Chondrocyte (in vitro differentiated cells): ENCODE measurements at places on chromosomes 1 and 21. TPM values are rescaled to one million over a fixed set of nuclear protein-coding genes. Genes with fewer than 3 reads are reported as not detected.

TBX15 gene
- 4.9 to 41.0 TPM (median 37.9 TPM) in 3 replicates for total RNA-seq

ZNF691 gene
- total RNA-seq, result 5.5 to 7.6 TPM (median 7.4 TPM) in 3 replicates

DNA sequence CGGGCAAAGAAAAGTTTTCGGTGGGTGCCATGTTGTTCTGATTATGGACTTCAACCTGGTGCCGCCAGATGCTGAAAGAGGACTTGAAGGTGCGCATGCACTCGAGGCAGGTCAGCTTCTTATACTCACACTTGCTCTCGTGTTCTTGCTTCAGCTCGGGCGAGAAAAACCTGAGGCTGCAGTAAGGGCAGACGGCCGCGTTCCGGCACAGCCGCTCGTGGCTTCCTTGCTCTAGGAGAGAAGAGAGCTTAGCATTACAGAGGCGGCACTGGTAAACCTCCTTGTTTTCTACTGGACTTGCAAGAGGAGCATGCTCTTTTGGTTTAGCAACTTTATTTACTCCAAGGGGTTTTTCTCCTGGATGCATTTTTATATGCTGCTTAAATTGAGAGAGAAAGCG is 18.5 kb downstream of the ZBTB21 start:
- no peak for DNase-seq

DNA sequence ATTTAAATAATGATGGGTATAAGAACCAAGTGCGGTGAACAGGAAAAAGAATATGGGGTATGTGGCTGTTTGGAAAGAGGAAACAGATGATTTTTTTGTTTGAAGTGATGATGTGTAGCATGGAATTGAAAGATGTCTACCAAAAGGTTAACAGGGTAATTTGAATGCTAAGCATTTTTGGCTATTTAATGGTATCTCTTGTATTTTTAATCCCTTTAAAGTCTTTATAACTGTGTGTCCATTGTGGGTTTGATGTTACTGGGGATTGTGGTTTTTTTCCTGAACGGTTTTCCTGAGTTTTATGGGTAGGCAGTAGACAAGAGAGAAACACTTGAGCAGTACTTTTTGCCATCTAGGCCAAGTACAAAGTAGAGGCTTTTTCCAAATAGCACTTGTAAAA is 63.2 kb downstream of the PRDM2 start:
- no peak for DNase-seq

DNA sequence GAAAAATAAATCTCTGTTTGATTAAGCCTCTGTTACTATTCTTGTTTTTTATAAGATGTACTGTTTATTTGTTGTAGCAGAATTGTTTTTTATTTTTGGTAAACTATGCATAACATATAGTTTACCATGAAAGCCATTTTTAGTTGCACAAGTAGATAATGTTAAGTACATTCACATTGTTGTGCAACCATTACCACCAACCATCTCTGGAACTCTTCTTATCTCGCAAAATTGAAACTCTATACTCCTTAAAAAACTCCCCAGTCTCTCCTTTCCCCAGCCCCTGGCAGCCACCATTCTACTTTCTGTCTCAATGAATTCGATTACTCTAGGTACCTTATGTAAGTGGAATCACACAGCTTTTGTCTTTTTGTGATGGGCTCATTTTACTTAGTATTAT is 27.4 kb upstream of the UHMK1 start:
- DNase-seq, result no peak

- no peak for DNase-seq
Measured at GRCh38 chr1:224502459-224503160, 68.0 kb upstream of the WDR26 start.

DNA sequence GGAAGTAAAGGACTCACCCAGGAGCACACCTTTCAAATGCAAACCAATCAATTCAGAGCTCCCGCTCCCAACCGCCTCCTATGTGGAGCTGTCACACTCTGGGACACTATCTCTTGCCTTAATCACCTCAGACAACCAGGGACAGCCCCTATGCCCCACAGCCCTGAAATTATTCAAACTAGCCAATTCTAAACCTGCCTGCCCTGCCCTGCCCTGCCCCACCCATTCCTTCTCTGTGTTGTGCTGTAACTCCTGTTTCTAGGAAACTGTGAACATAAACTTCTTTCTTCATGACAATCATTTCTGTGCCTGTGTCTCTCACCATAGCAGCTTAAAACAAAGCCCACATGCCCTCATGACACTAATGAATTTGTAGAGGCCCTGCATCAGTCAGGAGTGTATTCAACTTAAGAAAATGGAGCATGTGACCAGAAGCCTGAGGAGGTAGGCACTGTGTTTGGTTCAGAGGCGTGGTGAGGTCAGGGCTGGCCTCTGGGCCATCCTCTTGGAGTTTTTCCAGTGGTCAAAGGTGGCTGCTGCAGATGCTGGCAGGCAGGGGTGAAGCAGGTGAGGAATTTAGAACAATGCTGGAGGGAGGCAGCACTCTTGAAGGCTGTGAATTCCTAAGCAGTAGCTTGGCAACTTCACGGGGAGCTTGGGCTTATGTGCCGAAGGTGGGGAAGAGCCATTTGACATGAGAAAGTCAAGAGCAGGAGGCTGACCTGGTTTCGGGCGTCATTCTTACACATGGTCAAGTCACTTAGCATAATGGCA is 74.5 kb downstream of the RHOU start:
- no peak for DNase-seq

DNA sequence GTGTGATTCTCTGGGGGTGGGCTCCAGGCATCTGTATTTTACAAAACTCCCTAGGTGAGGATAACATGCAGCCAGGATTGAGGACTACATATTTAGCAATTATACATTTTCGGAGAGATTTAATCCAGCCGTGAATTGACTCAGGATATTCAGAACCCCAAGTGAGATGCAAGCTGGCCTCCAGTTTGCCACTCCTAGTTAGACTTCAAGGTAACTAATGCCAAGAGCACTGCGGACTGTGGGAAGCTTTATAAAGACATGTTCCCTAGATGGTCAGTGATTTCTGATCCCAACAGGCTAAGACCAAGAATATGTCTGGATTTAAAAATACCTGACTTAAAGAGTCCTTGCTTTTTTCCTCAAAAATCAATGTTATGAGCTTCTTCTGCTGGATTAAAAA is 308.5 kb downstream of the NTNG1 start:
- no peak for DNase-seq
